ENCODE measurements at places on chromosomes 11 and 22.
A peak's percentile ranks its signal among the peaks of the same experiment; 100 is the strongest.

GRCh38 chr11:120807414-120808150 lies 216.3 kb upstream of the TBCEL start:
- H3K36me3 ChIP-seq: no peaks in the 10 kb centered on the region
- peaks cover 1% of the 10 kb centered on the region for H3K4me1 ChIP-seq
- peaks cover 26% of the 10 kb centered on the region for H3K27me3 ChIP-seq
- no peak overlapping the region for H3K27ac ChIP-seq
- H3K4me3 ChIP-seq: no peak overlapping the region

- peak overlapping the region; percentile 69 for H3K27ac ChIP-seq
- DNase-seq: peak; percentile 22
- H3K27me3 ChIP-seq: no peaks in the 10 kb centered on the region
- no peak overlapping the region for H3K4me3 ChIP-seq
- H3K4me1 ChIP-seq: peaks cover 19% of the 10 kb centered on the region
Measured at GRCh38 chr11:78465169-78465942, 47.7 kb upstream of the GAB2 start.

- H3K4me3 ChIP-seq: no peak overlapping the region
- H3K4me1 ChIP-seq: no peaks in the 10 kb centered on the region
- no peaks in the 10 kb centered on the region for H3K36me3 ChIP-seq
- DNase-seq: no peak
- no peaks in the 10 kb centered on the region for H3K27me3 ChIP-seq
- H3K27ac ChIP-seq: no peak overlapping the region
Measured at GRCh38 chr11:83982825-83983224, 696.7 kb upstream of the CCDC90B start.

DNA sequence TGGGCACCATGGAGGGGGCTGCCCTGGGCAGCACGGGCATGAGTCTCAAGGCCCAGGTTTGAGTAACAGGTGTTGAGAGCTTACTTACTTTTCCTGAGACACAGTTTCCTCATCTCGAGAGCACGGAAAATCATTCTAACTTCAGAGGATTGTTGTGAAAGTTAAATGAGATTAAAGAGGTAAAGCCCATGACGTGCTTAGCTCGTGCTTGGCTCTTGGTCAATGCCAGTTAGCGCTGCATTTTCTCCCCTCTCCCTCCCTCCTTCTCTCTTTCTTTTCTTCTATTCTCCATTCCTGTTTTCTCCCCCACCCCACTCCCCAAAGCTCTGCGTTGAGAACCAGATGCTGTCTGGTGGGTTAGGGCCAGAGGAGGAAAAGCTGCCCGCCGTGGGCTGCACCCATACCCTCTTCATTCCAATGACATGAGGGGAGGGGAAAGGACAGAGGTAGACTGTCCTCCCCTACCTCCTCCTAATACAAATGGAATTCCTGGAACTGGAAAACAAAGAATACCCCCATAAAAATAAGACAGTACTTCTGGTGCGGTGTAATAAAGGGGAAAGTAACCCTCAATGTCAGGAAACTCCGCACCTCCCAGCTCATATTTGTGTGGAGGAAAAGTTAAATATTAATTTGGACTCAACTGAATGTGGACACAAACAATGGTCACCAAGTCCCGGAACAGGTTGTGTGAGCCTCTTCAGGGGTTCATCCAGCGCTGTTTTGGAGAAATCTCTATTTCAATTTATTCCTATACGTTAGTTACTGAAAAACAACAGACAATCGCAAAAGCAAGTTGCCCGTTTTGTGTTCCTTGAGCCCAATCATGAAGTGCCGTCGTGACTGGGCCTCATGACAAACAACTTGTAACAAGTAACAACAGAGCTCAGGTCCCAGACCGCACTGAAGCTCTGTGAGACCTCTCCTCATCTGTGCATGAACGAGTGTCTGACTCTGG lies 54.8 kb upstream of the B3GAT1 start:
- no peaks in the 10 kb centered on the region for H3K36me3 ChIP-seq
- H3K4me3 ChIP-seq: no peak overlapping the region
- no peaks in the 10 kb centered on the region for H3K4me1 ChIP-seq
- H3K27ac ChIP-seq: no peak overlapping the region
- DNase-seq: no peak
- peaks cover 36% of the 10 kb centered on the region for H3K27me3 ChIP-seq

GRCh38 chr11:103978616-103979595 lies 57.5 kb upstream of the DDI1 start:
- H3K36me3 ChIP-seq: no peaks in the 10 kb centered on the region
- no peaks in the 10 kb centered on the region for H3K27me3 ChIP-seq
- no peak overlapping the region for H3K27ac ChIP-seq
- no peak overlapping the region for H3K4me3 ChIP-seq
- DNase-seq: no peak
- no peaks in the 10 kb centered on the region for H3K4me1 ChIP-seq

DNA sequence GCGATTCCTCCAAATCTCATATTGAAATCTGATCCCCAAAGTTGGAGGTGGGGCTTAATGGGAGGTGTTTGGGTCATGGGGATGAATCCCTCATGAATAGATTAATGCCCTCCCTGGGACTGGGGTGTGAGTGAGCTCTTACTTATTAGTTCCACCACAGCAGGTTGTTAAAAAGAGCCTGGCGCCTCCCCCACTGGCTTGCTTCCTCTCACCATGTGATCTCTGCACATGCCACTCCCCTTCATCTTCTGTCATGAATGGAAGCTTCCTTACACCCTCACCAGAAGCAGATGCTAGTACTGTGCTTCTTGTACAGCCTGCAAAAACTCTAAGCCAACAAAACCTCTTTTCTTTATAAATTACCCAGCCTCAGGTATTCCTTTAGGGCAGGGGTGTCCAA lies 8.8 kb downstream of the RRAS2 start:
- H3K27me3 ChIP-seq: no peaks in the 10 kb centered on the region
- peak overlapping the region; percentile 6 for H3K27ac ChIP-seq
- no peak for DNase-seq
- H3K4me1 ChIP-seq: peaks cover 34% of the 10 kb centered on the region
- H3K36me3 ChIP-seq: peaks cover 55% of the 10 kb centered on the region

DNA sequence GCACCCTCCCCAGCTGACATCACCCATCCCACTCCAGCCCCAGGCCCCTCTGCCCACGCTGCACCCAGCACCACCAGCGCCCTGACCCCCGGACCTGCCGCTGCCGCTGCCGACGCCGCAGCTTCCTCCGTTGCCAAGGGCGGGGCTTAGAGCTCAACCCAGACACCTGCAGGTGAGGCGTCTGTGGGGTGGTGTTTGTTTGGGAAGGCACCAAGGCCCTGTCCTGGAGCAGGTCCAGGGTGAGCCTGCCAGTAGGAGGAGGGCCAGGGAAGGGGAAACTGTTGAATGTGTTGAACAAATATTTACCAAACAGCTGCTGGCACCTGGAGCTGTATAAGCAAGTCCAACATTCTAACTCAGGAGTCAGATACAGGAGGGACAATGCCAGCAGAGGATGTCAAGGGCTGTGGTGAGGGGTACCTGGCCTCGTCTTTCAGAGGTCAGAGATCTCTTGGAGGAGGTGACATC lies 3.1 kb downstream of the VEGFB start:
- peak overlapping the region; percentile 45 for H3K27ac ChIP-seq
- no peak overlapping the region for H3K4me3 ChIP-seq
- H3K4me1 ChIP-seq: peaks cover 25% of the 10 kb centered on the region
- DNase-seq: no peak
- H3K27me3 ChIP-seq: no peaks in the 10 kb centered on the region
- peaks cover 14% of the 10 kb centered on the region for H3K36me3 ChIP-seq

DNA sequence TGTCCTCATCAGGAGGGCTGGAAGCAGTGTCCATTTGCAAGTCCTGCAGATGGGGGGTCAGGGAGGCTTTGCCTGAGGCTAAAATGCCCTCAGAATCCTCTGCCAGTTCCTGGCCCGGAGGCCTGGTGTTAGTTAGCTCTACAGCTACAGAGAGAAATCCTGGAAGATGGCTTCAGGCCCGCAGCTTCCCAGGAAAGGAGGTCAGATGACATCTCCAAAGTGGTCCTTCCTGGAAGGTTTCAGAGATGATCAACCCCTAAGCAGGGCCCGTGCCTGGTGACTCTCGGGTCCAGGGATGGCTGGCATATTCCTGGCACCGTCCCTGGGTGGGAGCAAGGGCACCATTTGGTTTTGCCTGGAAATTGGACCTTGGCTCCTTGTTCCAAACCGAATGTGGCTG lies 959.1 kb downstream of the BRD1 start:
- H3K27me3 ChIP-seq: peaks cover 11% of the 10 kb centered on the region
- DNase-seq: no peak
- H3K27ac ChIP-seq: no peak overlapping the region
- H3K4me1 ChIP-seq: no peaks in the 10 kb centered on the region

DNA sequence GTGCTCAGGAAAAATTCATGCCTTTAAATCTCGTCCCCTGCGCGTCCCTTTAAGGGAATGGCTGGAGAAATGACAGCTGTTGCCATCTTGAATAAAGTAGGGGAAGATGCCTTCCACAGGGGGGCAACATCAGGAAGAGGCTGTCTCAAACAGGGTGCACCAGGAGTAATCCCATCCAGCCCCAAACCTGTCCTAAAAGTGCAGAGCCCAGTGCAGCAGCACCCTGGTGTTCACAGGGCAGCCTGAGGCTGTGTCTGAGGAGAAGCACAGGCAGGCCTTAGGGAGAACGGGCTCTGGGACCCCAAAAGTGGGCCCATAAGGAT lies 10.8 kb upstream of the C11orf96 start:
- H3K27me3 ChIP-seq: peaks cover 8% of the 10 kb centered on the region
- H3K36me3 ChIP-seq: peaks cover 2% of the 10 kb centered on the region
- no peak overlapping the region for H3K27ac ChIP-seq
- no peak for DNase-seq
- no peak overlapping the region for H3K4me3 ChIP-seq
- H3K4me1 ChIP-seq: peaks cover 9% of the 10 kb centered on the region

- DNase-seq: no peak
- no peak overlapping the region for H3K27ac ChIP-seq
- peaks cover 4% of the 10 kb centered on the region for H3K4me1 ChIP-seq
- H3K4me3 ChIP-seq: no peak overlapping the region
- H3K27me3 ChIP-seq: peaks cover 13% of the 10 kb centered on the region
Measured at GRCh38 chr22:24726848-24727217, 47.7 kb downstream of the PIWIL3 start.

GRCh38 chr11:69413015-69413801 lies 68.3 kb upstream of the LINC01488 start:
- H3K27ac ChIP-seq: no peak overlapping the region
- H3K4me1 ChIP-seq: peaks cover 8% of the 10 kb centered on the region
- no peak for DNase-seq

DNA sequence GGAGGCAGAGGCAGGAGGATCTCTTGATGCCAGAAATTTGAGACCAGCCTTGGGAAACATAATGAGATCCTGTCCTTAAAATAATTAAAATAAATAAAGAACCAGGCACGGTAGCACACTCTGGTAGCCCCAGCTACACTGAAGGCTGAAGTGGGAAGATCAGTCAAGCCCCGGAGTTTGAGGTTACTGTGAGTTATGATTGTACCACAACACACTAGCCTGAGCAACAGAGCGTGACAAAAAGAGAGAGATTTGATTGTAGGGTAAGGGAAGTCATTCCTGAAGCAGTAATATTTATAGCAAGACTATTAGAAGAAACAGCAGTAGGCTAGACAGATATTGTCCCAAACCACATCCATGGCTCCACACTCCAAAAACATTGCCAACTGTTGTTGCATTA lies 1408.4 kb upstream of the TENM4 start:
- no peaks in the 10 kb centered on the region for H3K27me3 ChIP-seq
- H3K36me3 ChIP-seq: no peaks in the 10 kb centered on the region
- no peak for DNase-seq
- no peaks in the 10 kb centered on the region for H3K4me1 ChIP-seq
- H3K27ac ChIP-seq: no peak overlapping the region

Data from activated naive CD8-positive, alpha-beta T cell treated with anti-CD3 and anti-CD28 coated beads for 36 hours (primary cell).